H1 (cell line): ENCODE measurements at places on chromosomes 1 and 21.

DNA sequence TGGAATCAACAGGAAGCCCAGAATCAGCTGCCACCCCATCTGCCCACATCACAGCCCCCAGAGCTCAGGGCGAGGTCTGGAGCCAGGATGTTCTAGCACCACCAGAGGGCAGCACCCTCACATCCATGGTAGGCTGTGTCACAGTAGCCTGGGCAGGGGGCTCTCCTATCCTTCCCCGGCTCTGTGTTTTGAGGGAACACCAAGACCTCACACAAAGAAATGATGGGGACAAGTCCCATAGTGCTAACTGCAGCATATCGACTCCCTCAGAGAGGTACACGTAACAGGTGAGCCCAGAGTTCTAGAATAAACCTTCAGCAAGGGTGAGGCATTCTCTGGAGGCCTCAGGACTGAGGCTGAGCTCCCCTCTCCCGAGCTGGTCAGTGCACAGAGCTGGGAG, 2.3 kb upstream of the KCNC4 start:
- peak; percentile 93 for DNase-seq

- no peak for DNase-seq
Observed at GRCh38 chr1:193580419-193580818, 394.0 kb upstream of the B3GALT2 start.

- peak; percentile 45 for DNase-seq
Observed at GRCh38 chr1:16164213-16165072, 8.6 kb upstream of the EPHA2 start.

DNA sequence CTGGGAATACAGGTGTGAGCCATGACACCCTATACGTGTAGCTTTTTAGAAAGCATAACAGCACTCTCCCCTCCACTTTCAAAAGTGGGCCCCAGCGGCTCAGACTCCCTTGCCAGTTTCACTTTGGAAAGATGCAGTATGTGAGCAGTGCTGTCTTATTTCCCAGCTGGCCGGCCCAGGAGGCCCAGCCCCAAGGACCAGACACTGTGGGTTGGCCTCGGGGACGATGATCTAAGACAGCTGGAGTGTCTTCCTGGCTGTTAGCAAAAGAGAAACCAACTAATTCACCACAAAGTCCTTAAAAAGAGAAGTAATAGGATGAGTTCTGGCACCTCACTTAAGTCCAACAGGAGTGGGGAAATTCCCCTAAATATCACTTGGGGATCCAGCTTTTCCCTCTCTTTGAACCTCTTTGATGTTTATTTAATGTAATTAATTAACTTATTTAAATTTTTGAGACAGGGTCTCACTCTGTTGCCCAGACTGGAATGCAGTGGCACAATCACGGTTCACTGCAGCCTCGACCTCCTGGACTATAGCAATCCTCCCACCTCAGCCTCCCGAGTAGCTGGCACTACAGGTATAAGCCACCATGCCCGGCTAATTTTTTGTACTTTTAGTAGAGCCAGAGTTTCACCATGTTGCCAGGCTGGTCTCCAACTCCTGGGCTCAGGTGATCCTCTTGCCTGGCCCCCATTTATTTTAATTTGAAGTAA, 17.6 kb upstream of the CLIC4 start:
- DNase-seq, result no peak

DNA sequence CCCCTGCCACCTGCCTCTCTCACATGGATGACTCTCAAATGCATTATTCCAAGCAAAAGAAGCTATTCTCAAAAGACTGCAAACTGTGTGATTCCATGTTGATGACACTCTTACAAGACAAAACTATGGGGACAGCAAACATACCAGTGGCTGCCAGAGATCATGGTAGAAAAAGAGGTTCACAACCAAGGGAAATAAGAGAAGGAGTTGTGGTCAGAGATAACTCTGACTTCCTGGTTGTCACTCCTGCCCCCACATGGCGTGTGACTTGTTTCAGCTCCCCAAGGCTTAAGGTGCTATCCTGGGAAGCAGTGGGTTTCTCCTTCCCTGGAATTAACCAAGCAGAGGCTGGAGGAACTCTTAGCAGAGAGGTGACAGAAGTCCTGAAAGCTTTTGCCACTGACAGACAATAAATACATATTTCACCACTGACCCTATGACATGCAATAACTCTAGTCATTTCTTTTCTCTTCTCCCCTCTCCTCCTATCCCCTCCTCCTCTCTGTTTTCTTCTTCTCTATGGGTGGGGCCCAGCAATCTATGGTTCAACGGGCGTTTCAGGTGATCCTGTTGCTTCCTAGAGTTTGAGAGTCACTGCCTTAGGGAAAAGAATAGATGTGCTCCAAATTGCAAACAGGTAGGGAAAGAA, 185.1 kb downstream of the FCRL5 start:
- no peak for DNase-seq

DNA sequence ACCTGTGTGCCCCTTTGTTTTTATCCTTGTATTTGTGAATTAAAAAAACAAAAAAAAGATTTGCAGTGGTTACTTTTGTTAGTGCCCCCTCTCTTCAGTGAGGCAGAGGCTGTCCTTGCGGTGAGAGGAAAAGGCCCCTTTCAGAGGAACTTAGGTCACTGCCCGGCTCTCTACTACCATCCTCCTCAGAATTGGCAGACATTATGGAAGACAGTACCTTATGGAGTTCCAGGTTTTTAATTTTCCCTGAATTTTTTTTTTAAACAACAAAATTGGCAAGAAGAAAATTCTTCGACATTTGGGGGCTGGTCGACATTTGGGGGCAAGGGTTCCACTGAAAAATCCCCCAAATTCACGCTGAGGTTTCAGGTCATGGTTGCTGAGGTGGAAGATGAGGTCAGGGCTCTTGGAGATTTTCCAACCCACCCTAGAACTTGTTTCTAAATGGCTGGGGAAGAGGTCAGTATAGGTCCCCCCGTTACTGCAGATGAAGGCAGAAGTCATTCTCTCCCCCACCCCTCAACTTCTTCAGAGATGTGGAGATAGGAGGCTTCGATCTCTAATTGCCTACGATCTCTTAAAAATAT, 5.3 kb downstream of the RXFP4 start:
- no peak for DNase-seq

- no peak for DNase-seq
Observed at GRCh38 chr1:30242722-30243457, 480.5 kb downstream of the MATN1 start.

- no peak for DNase-seq
Observed at GRCh38 chr1:245059806-245060424, 94.9 kb upstream of the KIF26B start.

DNA sequence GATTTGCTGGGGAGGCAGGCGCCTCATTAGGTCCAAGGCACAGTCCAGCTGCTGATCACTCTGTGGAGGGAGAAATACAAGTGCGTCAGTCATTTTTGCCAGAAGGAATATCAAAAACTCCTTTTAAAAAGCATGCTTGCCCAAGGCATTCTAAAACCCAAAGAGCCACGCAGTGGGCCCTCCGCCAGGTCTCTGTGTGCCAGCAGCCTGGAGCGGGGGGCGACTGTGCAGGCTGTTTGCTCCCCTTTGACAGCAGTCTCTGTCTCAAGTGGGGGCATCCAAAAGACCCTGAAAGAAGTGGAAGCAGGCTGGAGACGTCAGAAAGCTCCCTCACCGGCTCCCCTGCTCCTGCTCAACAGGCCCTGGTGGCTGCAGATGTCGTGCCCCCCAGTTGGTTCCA, 65.6 kb downstream of the CAPZB start:
- DNase-seq, result no peak

- DNase-seq, result no peak
Observed at GRCh38 chr1:53316766-53317581, 10.9 kb downstream of the LRP8 start.

GRCh38 chr21:15776818-15777217, 47.0 kb downstream of the USP25 start:
- no peak for DNase-seq

- peak; percentile 3 for DNase-seq
Observed at GRCh38 chr21:34771512-34772028, 102.8 kb downstream of the CLIC6 start.

DNA sequence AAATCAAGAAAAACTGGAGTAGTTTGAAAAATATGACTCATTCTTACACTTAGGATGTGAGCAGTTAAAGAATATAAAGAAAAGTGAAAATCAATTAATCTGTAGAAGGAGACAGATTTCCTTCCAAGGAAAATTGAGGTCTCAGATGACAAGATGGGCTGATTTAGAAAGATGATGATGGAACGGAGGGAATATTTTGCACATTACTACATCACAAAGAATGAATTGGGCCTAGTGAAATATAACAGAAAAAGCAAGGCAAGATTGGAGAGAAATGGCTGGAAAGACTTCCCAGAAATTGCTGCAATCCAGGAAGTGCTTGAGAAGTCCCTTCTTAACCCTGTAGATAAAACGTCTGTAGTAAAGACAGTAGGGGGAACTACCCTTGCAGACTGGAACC, 169.1 kb upstream of the SYT6 start:
- DNase-seq, result no peak

- no peak for DNase-seq
Observed at GRCh38 chr21:27057997-27058396, 91.1 kb upstream of the ADAMTS5 start.

- DNase-seq, result peak; percentile 39
Observed at GRCh38 chr1:157948312-157949073, 45.0 kb upstream of the KIRREL1 start.

DNA sequence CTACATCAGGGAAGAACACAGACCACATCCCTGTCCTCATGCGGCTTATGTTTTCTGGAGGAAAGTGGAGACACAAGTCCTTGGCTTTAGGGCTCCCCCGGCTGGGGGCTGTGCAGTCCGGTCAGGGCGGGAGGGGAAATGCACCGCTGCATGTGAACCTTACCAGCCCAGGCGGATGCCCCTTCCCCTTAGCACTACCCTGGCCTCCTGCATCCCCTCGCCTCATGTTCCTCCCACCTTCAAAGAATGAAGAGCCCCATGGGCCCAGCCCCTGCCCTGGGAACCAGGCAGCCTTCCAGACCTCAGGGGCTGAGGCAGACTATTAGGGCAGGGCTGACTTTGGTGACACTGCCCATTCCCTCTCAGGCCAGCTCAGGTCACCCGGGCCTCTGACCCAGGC, 45.5 kb downstream of the TNNT2 start:
- no peak for DNase-seq

DNA sequence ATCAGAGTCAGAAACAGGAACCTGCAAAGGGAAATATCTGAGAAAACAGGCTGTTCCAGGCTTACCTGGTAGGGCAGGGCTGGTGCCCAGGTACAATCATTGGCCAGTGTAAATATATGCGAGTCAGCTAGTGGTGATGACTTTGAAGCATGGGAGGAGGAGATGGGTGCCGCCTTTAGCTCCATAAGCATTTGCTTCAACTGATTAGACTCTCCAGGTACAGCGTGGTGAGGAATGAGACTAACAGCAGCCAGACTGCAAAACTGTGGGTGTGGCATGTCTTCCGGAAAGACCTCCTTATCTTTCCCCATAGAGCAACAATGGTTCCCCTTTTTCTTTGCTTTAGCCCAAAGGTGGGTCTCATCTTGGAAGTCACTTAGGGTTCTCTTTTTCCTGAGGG, 137.2 kb downstream of the LRIG2 start:
- DNase-seq, result no peak

DNA sequence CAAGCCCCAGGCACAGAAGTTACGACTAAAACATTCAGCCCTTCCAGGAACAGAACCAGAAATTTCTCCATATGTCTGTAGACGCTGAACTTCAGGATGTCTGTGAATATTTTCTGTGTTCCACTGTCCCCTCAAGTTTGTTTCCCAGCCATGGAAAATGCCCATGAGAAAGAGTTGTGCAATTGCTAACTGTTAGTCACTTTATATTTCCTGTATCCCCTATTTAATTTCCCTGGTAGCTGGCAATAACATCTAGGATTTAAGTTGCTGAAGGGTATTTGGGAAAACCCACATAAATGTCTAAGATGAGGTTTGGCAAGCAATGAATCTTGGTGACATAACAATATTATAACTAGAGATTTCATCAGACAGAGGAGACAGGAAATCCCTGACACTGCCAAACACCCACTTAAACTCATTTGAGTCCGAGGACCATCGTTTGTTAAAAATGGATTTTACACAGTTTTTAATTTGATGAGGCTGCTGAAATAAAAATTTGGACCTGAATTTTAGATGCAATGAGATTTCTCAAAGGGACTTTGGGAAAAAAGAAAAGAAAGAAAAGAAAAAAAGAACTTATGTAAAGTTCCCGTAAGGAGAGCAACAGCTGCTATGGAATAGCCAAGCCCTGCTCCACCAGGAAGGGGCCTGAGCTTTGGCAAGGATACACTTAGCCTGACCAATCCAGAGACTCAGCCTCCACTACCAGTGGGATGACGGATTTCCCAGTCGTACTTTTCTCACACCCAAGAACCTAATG, 21.8 kb upstream of the ERRFI1 start:
- DNase-seq, result no peak

DNA sequence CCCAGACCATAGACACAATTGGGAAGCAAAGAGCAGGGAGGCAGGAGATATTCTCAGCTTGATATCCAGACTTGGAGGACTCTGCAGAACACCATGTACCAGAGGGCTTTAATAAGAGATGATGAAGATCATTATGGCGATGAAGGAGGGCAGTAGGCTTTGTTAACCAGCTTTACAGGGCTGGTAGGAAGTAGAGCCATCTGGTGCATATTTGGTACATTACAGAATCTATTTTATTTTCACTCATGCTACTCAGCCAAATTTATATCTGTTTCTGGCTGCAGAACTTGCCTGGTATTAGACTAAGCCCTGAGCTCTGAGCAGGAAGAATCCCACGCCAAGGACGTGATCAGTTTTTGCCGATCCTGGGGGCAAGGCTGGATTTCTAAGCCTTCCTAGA, 61.8 kb upstream of the SYT6 start:
- DNase-seq, result no peak

DNA sequence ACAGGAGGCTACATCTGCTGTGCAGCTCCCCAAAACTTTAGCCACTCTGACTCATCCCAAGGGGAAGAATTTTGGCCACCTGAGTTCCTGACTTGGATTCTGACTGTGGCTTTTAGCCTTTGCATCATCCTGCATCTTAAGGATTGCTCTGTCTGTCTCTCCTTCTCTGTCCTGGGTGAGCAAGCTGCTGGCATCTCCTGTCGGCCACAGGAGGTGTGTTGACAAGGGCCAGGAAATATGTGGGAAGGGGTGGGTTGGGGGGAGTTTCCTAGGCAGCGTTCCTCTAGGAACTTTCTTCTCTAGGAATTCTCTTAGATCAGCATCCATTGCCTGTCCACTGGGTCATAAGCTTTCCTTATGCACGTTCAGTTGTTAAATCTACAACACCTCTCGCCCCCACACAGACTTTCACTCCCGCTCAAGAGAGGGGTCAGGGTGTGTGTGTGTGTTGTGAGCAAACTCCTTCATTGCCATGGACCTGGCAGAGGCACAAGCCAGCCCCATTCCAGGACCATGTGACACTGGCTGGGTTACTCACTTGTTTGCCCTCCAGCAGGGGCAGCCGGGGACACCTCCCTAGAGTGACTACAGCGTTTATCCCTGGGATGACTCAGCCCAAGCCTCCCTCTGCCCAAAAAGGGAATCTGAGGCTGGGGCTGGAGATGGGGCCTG, 145.0 kb upstream of the DUSP10 start:
- DNase-seq, result peak; percentile 17

GRCh38 chr1:63967901-63968300, 194.1 kb downstream of the ROR1 start:
- no peak for DNase-seq

GRCh38 chr1:6459850-6460265, 6.1 kb downstream of the TNFRSF25 start:
- DNase-seq, result no peak
